ENCODE measurements at places on chromosomes 12 and 14.

GRCh38 chr14:104442107-104442551 is 137.4 kb upstream of the C14orf180 start:
- no peak for DNase-seq

- no peak for DNase-seq
Measured at GRCh38 chr12:68420225-68421010, 88.3 kb upstream of the MDM1 start.

DNA sequence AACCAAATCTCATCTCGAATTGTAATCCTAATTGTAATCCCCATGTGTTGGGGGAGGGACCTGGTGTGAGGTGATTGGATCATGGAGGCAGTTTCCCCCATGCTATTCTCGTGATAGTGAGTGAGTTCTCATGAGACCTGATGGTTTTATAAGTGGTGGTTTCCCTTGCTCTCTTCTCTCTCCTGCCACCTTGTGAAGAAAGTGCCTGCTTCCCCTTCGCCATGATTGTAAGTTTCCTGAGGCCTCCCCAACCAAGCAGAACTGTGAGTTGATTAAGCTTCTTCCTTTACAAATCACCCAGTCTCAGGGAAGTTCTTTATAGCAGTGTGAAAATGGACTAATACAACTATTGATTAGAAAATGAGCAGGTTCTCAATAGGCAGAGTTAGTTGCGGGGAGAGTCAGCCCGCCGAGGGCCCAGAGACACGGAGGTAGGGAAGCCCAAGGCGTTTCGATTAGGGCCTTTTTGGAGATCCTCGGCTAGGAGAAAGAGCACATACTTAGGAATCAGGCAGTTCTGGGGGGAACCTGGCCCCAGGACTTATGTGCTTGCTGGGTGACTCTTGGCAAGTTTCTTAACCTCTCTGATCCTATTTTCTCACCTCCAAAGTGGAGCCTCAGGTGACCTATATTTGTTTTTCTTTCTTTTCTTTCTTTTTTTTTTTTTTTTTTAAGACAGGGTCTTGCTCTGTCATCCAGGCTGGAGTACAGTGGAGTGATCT is 65.7 kb downstream of the MVK start:
- no peak for DNase-seq

GRCh38 chr14:61171727-61172126 is 109.4 kb downstream of the TMEM30B start:
- no peak for DNase-seq

DNA sequence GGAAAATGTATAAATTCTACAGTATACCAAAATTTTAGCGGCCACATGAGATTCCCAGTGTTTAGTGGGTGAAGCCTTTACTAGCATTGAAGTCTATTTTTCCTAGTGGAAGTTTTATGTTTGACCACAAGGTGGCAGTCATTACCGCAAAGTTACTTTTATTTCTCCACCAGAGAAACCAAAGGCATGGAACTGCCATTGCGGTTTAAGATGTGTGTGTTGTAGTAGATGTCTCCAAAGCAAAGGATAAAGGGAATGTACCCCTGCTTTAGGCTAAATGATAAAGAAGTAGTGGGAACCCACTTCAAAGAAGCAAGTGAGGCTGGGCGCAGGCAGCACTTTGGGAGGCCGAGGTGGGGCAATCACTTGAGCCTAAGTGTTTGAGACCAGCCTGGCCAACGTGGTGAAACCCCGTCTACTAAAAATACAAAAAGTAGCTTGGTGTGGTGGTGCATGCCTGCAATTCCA is 140.5 kb downstream of the PRKCH start:
- peak; percentile 47 for DNase-seq

DNA sequence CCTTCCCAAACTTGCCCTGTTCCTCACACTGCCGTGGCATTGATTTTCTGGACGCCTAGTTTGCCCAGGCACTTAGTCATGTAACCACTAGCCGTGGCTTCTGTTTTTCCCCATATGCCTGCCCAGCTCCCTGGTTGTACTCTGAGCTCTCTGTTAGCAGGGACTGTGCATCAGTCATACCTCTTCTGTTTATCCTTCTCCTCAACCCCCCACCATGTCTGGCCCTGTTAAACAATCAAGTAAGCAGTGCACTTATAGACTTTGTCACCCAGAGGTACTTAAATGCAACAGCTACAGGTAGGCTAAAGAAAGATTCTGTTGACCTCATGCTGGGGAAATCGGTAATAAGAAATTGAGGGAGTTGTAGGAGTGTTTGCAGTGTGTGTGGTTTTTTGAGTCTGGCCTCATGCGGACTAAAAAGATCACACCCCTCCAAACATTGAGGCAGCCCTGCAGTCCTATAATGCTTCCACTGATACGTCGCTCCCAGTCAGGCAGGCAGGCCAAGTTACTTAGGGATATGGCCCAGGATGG is 17.0 kb downstream of the UBE3B start:
- DNase-seq, result no peak

GRCh38 chr12:55116152-55116551 is 10.1 kb upstream of the OR9K2 start:
- DNase-seq, result no peak

- DNase-seq, result no peak
Measured at GRCh38 chr12:49331380-49332222, 5.4 kb downstream of the C1QL4 start.

- DNase-seq, result no peak
Measured at GRCh38 chr12:57048423-57049118, 1.4 kb downstream of the MYO1A start.

DNA sequence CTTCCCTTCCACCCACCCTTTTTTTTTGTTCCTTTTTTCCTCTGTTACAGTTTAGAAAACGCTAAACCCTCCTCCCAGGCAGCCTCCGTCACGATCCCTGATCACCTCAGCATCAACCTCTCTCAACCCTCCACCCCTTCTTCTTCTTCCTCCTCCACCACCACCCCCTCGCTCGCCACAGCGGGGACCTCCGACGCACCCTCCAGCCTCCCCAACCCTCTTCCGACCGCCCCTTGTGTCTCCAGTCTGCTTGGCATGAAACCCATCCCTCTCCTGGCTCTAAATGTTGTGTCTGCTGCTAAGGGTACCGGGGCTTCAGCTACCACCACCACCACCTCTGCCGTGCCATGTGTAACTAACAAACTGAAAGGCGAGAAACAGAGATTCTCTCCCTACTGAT is 22.9 kb downstream of the PCBP2 start:
- DNase-seq, result no peak

DNA sequence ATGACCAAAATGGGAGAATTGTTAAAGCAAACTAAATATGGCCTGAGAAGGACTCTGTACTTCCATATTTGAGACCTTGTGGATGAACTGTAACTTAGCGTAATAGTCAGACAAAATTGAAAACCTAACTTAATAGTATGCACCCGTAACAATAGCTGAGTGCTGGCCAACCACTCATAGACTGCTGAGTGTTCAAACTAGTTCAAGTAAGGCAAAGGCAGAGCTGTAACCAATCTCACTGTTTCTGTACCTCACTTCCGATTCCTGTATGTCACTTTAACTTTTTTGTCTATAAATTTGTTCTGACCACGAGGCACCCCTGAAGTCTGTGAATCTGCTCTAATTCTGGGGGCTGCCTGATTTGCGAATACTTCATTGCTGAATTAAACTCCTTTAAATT is 27.0 kb upstream of the OS9 start:
- DNase-seq, result no peak

- DNase-seq, result peak; percentile 65
Measured at GRCh38 chr12:106301611-106302321, 767 bp upstream of the TCP11L2 start.

DNA sequence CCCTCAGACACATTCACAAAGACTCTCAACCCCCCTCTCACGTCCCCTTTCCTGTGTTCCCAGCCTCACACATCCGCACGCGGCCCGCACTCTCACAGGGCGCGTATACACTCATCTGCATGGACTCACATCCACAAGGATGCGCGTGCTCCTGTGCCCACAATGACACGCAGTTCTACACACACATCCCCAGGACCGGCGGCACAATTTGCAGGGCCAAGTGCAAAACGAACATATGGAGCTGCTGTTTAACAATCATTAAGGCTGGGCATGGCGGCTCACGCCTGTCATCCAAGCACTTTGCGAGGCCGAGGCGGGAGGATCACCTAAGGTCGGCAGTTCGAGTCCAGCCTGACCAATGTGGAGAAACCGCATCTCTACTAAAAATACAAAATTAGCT is 36.4 kb upstream of the EML1 start:
- no peak for DNase-seq

DNA sequence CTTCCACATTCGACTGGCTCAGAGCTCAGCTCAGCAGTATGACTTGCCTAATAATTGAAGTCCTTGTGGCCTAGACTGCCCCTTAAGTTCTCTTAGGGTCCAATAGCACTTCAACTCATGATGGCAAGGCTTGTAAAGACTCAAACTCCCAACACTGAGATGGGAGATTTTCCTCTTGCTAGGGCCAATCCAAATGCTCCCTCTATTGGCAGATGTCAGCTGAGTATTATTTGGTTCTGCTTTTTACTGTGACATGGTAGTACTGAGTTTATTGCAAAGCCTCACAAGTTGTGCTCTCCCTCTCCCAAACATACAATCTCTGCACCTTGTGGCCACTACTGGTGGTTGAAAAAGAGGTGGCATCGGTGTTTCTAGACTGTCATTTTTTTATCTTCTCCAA is 164.2 kb downstream of the ALG10 start:
- DNase-seq, result no peak

DNA sequence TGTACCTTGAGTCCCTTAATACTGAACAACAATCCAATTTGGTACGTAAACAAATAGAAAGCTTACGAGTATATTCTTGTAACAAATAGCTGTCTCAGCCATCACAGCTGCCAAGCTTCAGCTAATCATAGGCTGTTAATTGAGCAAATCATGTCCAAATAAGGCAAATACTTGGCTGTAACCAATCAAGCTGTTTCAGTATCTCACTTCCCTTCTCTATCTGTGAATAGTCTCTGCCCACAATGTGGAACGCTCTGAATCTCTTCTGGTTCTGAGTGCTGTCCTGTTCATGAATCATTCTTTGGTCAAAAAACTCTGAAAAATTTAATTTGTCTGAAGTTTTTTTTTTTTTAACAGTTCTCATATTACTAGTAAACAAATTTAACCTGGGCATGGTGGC is 5.8 kb upstream of the NEMF start:
- DNase-seq, result no peak

DNA sequence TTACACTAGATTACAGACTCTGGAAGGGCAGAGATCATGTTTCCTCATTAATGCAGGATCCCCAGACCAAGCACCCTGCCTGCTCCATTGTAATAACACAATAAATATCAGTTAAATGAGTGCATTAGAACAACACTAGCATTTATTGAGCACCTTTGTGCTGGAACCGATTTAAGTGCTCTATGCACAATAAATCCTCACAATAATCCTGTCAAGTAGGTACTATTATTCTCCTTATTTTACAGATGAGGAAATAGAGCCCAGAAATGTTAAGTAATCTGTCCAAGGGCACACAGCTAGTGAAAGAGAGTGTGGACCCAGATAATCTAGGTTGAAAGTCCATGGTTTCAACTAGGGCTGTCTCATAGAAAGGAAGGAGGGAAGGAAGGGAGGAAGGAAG is 69.8 kb downstream of the MAP1LC3B2 start:
- DNase-seq, result no peak

- DNase-seq, result no peak
Measured at GRCh38 chr14:68474741-68475140, 318.1 kb downstream of the ZFP36L1 start.

GRCh38 chr12:123141615-123142517 is 9.0 kb downstream of the PITPNM2 start:
- no peak for DNase-seq

DNA sequence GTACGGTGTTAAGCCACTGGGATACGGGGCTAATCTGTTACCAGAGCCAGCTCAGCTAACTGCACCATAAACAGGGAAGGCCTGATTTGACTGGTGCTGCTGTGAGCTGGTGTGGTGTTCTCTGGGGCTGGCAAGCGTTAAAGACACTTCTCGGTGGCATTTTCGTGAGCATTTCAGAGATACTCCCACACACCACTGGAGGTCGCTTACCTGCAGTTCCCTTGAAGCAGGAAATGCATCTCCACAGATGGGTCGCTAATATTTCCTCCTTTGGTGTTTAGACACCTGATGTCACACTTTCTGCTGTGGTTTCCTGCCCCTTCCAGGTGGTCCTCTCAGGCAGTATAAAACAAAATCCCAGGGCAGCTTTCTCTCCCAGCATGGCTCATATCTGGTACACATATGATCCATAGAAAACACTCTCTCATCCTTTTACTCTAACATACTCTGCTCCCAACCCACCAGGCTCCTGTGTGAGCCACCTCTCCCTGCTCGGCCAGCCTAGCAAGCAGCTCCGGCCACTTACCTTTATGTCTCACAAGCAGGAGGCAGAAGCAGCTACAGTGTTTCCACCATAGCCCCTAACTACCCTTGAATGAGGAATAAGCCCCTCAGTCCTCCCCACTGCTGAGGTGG is 129.9 kb upstream of the GRIN2B start:
- DNase-seq, result no peak

- DNase-seq, result no peak
Measured at GRCh38 chr12:116323406-116324386, 46.2 kb upstream of the MED13L start.

GRCh38 chr12:117033382-117034221 is 65.6 kb downstream of the TESC start:
- no peak for DNase-seq

GRCh38 chr12:8701046-8701660 is 3.4 kb downstream of the RIMKLB start:
- DNase-seq, result no peak

DNA sequence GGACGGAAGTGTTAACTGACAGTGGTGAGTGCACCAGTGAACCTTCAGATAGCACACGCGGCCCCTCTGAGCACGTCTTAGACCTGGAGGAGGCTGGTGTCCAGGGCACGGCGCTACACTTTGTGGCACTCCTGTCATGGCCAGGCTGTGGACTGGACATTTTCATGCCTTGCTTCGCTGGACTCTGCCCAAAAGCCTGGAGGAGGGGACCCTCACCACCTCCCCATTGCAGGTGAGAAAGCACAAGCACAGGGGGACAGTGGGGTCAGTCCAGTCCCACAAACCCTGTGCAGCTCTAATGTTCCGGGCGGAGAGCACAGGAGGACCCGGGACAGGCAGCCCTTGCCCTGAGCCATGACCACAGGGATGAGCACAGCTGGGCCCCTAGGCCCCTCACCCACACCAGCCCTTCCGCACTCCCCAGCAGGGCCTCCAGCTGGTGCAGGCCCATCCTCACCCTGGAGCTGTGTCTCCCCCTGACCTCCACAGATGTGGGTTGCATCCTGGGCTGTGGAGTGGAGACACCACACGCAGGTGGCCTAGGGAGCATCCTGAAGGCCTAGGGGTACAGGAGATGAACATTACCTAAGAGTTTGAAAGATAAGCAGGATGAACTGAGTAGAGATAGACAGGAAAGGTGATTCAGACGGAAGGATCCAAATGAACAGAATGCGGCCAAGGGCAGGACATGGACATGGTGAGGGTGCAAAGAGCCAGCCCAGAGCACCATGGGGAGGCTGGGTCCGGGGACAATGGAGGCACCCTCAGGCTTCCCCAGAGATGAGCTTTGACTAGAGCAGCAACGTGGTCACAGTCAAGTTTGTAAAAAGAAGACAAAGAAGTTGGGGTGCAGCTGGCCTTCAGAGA is 132.8 kb downstream of the BCL11B start:
- no peak for DNase-seq

GRCh38 chr14:64364907-64365306 is 23.2 kb upstream of the MTHFD1 start:
- DNase-seq, result no peak

GRCh38 chr12:116184763-116185162 is 92.7 kb downstream of the MED13L start:
- DNase-seq, result no peak
